Epithelial cell of proximal tubule (primary cell): ENCODE measurements at places on chromosomes 6 and 20. TPM values are rescaled to one million over a fixed set of nuclear protein-coding genes. Genes with fewer than 3 reads are reported as not detected.

The NUP153 gene
- 30.7 and 45.6 TPM in 2 replicates for total RNA-seq

The MUC21 gene
- not detected in 2 replicates for total RNA-seq

The FOXP4 gene
- 7.5 and 10.2 TPM in 2 replicates for total RNA-seq

The ASF1A gene
- 7.6 and 21.8 TPM in 2 replicates for total RNA-seq

The SDCBP2 gene
- 2.8 and 5.1 TPM in 2 replicates for total RNA-seq

The EPPIN gene
- not detected in 2 replicates for total RNA-seq

The HSPA12B gene
- not detected in 2 replicates for total RNA-seq

The ZC2HC1B gene
- total RNA-seq, result not detected in 2 replicates

The BMP6 gene
- 0.29 and 1.3 TPM in 2 replicates for total RNA-seq

The GSTA4 gene
- total RNA-seq, result 10.5 and 12.1 TPM in 2 replicates

The TMC2 gene
- total RNA-seq, result not detected in 2 replicates

The DEFB127 gene
- not detected in 2 replicates for total RNA-seq

The HELZ2 gene
- 25.7 and 48.8 TPM in 2 replicates for total RNA-seq

The SLC22A16 gene
- 0.14 TPM in 1 of 2 replicates, not detected in the other for total RNA-seq

The FRS3 gene
- total RNA-seq, result 2.0 and 6.1 TPM in 2 replicates

The ADGRG6 gene
- total RNA-seq, result 35.3 and 45.4 TPM in 2 replicates

The TGM3 gene
- total RNA-seq, result not detected in 2 replicates

The DAAM2 gene
- total RNA-seq, result 0.35 and 0.87 TPM in 2 replicates

The DEFB124 gene
- not detected in 2 replicates for total RNA-seq

The CRISP1 gene
- not detected in 2 replicates for total RNA-seq

The CENPW gene
- 29.0 and 30.2 TPM in 2 replicates for total RNA-seq

The PSORS1C1 gene
- total RNA-seq, result 1.1 and 2.8 TPM in 2 replicates

The SIGLEC1 gene
- not detected in 2 replicates for total RNA-seq

The PAX1 gene
- total RNA-seq, result not detected in 2 replicates

The C6orf132 gene
- 15.3 and 19.8 TPM in 2 replicates for total RNA-seq

The SMPDL3A gene
- total RNA-seq, result 3.5 TPM in 2 replicates

The SYTL3 gene
- 8.5 and 11.0 TPM in 2 replicates for total RNA-seq

The CEP250 gene
- total RNA-seq, result 31.1 and 91.7 TPM in 2 replicates

The PLCB4 gene
- 37.4 and 59.6 TPM in 2 replicates for total RNA-seq

The B3GAT2 gene
- under 0.01 TPM in 1 of 2 replicates, not detected in the other for total RNA-seq

The CHRNA4 gene
- total RNA-seq, result not detected in 2 replicates

The LAMA4 gene
- 0.58 and 8.0 TPM in 2 replicates for total RNA-seq

The LTB gene
- 12.0 and 50.8 TPM in 2 replicates for total RNA-seq

The NKX2-4 gene
- total RNA-seq, result not detected in 2 replicates

The ZNF334 gene
- total RNA-seq, result 1.9 and 2.2 TPM in 2 replicates

The COL9A3 gene
- total RNA-seq, result 2.8 and 4.6 TPM in 2 replicates

The PACRG gene
- 0.12 and 0.29 TPM in 2 replicates for total RNA-seq

The ERVFRD-1 gene
- total RNA-seq, result not detected in 2 replicates

The OTOR gene
- not detected in 2 replicates for total RNA-seq

The THEMIS gene
- total RNA-seq, result not detected in 2 replicates

The SNPH gene
- 4.6 and 7.2 TPM in 2 replicates for total RNA-seq

The DEFB114 gene
- not detected in 2 replicates for total RNA-seq

The BPIFA3 gene
- total RNA-seq, result not detected in 2 replicates

The SRSF12 gene
- 5.4 and 6.2 TPM in 2 replicates for total RNA-seq
